Renal cortex interstitium (tissue), 15 donors: ENCODE measurements at places on chromosomes 12 and 14.

- DNase-seq = no peak
Measured at GRCh38 chr12:68131867-68132414, 27.6 kb downstream of the IFNG start.

DNA sequence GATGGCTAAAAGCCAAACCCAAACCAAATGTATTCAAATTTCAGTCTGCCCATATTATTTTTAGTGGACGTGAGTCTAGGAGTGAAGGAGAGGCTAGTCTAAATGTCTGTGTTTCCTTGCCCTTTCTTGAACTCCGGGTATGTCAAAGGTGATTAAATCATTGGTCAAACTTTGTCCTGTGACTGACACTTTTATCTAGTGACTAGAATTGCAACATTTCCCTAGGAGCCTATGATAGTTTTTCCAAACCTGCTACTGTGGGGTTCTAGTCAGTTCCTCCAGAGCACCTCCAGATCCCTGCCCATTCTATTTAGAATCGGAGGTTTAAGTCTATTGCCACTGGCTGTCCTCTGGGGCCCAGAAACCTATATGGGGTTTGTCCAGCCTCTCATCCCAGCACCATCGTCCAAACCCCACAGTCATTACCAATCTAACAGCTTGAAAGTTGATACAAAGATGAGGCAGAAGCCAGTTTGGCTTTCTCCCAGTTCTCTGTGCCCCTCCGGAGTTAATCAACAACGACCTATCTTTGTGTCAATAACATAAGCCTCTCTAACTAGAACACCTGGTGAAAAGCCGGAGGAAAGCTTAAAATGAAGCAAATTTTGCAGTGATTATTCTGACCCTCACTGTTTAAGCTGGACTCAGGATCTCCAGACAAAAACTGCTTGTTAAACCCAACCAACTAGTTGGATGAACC, 306.7 kb downstream of the ZFP36L1 start:
- DNase-seq = no peak

- no peak for DNase-seq
Measured at GRCh38 chr12:87427770-87428169, 601.4 kb downstream of the C12orf50 start.

DNA sequence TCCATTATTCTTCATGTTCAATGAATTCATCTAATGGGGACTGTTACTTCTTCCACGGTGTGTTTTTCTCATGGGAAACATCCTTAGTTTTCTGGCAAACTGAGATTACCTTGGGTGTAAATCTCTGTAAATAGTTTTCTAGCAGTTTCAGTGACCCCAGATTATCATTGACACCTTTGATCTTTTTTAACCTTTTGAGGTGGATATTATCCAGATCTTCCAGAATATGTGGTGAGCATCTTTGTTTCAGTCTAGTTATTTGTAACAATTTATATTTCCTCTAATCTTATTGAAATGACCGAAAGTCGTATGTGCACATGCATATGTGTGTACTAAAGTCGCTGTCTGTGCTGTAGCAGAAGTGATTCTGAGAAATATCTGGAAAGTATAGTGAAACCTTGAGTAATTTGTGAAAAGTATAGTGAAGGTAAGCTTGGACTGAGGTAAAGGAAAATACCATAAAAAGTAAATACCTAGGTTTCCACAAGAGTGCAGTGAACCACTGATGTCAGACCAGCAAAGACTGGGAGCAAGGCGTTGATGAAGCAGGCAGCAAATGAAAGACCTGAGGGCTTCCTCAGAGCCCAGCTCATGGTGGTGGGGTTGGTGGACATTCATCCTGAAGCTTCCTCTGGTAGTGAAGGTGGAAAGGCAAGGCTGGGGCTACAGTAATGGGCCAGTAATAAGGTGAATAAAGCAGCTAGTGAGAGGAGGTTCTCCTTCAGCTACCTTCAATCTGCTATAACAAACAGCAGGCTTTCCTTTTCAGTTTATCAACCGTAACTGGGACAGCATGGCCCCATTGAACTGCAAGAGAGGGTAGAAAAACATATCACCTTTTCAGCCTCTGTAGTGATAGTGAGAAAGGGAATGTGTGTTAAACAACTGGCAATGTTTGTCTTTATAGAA, 480.2 kb upstream of the FBXO33 start:
- no peak for DNase-seq

- no peak for DNase-seq
Measured at GRCh38 chr12:132188451-132188901, 44.2 kb downstream of the NOC4L start.

DNA sequence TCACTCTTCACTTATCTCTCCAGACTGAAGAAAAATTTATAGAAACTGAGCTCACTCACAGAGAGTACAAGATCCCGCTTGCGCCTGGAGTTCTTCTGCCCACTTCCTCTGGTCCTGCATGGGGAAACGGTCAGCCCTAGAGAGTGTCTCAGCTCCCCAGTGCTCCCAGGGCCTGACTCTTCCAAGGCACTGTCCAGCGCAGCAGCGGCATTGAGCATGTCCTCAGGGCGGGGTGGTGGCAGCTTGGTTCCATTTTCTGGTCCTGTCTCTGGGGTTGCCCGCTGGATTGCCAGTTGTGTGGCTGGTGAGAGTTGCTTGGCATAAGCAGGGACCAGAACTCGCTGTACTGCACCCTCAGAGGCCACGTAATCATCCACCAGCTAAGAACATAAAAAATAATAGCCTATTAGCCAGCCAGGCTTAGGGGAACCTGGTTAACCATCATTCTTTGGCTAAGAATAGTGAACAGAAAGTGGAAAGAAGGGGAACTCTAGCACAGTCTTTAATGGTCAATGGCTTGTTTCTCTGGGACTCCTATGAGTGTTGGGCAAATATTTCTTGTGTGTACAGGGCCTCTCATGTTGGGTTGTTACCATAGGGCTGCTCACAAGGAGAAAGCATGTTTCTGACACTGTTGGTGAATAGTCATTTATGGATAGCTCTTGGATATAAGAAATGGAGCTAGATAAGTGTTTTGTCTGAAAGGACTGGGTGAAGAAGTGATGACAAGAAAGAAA, 13.7 kb upstream of the AJUBA start:
- no peak for DNase-seq

DNA sequence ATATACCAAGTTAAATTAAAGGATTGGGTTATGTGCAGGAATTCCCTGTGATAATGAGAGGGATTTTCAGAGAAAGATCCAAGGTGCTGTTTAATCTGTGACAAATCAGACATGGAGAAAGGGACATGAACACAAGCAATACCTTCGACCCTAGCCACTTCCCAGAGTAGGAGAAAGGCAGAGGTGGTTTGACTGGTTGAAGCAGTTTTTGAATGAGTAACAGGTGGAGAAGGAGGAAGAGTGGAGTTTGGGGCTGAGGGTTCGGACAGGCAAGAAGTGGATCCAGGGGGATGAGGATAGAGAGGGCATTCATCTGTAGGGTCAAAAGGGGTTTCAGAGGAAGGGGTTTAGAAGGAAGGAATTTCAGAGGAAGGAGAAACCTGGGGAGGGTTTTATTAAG, 27.4 kb upstream of the A2M start:
- no peak for DNase-seq

DNA sequence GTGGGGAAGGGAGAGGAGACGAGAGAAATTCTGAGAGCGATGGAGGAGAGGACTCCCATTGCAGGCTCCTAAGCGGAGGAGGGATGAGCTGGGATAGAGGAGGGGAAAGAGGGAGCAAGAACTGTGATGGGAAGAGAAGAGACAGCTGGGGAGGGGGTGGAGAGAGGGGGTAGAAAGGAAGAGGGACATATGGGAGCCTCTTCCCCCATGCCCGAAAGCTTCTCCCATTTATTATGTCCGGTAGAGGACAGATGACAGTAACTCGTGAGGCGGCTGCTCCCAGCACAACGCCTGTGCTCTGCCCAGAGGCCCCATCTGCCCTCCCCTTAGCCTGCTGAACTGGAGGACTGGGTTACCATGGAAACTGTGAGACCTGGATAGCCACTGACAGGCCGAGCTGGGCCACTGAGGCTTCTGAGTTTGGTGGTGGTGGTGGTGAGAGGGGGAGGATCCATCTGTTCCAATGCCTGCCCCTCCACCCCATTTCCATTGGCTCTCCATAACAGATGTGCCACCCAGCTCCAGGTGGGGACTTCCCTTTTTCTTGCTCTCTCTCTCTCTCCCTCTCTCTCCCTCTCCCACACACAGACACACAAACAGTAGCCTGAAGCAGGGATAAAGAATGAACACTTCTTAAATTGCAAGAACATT, 8.3 kb downstream of the CPNE6 start:
- DNase-seq = no peak

GRCh38 chr12:63967358-63968145, 123.1 kb downstream of the SRGAP1 start:
- no peak for DNase-seq

DNA sequence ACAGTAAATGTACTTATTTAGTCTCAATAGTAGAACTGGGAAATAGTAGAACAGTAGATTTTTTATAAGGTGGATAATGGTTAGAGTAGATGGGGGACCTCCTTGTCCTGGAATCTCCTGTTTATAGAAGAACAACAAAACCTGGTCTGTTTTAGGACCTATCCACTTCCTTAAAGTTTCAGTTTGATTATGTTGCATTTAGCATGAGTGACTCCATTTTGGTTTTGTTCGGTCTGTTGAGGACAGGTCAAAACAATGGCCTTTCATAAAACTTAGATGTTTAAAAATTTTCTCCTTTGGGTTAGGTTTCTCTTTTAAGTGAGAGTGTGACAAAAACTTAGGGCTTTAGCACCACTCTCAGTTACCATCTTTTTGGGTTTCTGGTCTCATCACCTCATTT, 308.9 kb downstream of the BTG1 start:
- DNase-seq = no peak

GRCh38 chr12:12817616-12818015, 4.5 kb downstream of the DDX47 start:
- no peak for DNase-seq

GRCh38 chr14:22168092-22168955, 420.7 kb downstream of the DAD1 start:
- DNase-seq = no peak

GRCh38 chr14:73723797-73724661, 9.8 kb upstream of the PNMA1 start:
- DNase-seq = no peak

DNA sequence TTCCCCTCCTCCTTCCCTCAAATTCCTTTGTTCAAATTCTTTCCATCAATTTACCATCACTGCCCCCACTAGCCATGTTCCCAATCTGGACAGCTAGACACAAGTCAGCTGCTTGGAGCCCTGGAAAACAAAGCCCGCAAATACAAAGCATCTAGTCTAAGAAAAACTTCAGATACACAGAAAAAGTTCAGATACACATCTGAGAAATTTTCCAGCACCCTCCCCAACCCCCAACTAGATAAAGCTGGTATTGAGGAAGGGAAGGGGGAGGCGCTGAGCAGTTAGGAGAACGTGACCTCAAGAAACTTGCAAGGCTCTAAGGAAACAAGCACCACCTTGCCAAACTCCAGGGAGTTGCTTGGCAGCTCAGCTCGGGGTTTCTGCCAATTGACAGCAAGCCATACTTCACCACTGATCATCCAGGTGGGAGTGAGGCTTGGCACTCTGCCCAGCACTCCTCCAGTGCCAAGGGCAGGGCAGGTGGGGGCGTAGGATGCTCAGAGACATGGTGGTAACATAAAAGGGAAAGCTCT, 5.1 kb upstream of the CNIH1 start:
- DNase-seq = peak; percentile 72

GRCh38 chr12:91441993-91442952, 259.7 kb upstream of the DCN start:
- no peak for DNase-seq

DNA sequence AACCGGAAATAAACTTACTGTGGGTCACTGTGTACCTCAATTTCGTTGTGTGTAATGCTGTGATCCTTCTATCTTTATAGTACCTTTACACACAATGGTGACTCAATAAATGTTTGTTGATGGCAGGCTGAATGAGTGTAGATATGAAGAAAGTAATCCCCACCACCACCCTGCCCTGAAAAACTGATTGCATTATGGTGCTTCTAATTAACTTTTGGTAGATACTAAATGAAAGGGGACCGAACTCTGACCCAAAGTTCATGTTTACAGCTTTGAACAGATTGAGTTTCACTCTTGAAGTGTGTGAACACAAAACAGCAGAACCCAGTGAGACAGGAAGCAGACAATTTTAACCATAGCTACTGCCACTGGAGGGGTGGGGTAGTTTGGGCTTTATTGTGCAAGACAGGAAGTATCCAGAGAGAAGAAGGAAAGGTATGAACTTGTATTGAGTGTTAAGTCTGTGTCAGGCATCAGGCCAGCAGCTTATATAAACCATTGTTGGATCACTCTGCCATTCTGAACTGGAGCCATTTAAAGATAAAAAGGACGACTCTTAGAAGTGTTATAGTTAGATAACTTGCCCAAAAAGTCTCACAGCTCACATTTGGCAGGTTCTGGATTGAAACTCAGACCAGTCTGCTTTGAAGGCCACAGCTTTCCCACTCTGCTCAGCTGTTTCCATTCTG, 197.0 kb upstream of the AMIGO2 start:
- DNase-seq = peak; percentile 17

- DNase-seq = no peak
Measured at GRCh38 chr12:52396656-52397055, 9.5 kb downstream of the KRT82 start.

GRCh38 chr14:31206536-31207286, 882 bp downstream of the HECTD1 start:
- DNase-seq = no peak

DNA sequence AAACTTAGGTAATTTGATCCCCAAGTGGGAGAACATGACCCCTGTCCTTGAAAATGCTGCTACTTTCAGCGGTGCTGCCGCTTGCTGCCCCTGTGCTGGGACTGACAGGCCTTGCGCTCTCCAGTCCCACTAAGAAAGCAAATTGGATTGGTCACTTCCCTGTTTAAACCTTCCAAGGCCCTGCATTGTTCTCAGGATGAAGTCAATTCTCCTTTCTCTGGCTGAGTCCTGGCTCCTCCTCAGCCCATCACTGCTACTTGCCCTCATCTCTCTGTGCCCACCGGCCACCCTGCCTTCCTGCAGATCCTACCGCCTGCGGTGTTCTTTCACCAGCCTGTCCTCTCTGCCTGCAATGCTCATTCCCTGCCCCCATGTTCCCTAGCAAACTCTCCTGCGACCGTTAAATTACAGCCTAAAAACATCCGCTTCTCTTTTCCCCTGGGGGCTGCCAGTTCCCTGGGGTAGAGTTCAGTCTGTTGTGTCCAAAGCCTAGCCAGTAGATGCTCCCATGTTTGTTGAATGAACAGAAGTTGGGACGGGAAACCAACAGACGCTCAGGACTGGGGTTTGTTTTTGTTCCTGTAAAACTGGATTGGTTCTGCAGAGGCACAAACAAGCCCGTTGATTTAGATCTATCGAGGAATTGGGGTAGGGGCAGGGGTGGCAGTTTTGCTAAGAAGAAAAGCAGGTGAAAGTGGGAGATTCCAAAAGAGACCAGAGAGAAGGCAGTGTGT, 127.3 kb upstream of the HIF1A start:
- no peak for DNase-seq

GRCh38 chr14:101118746-101119591, 215.4 kb upstream of the RTL1 start:
- no peak for DNase-seq
